OCI-LY7 (cell line): ENCODE measurements at places on chromosomes 12 and 14. TPM values are rescaled to one million over a fixed set of nuclear protein-coding genes. Genes with fewer than 3 reads are reported as not detected.

DNA sequence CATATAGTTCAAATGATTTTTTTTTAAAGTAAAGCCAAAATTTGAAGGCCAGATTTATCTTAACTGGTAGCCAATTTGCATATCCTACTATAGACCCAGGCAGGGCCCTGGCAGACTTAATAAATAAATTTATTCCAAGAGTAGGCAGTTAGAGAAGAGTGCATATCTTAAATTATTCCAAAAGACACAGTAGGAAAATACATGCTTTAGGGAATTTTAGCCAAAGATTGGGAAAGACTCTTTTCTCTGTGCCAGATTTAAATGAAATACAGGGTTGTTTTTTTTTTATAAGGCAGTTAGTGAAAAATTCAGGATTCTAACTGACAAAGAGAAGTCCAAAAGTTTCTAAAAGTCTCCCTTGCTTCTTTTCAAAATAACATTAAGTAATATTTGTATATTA lies 65.5 kb downstream of the ST8SIA1 start:
- no peak for DNase-seq

DNA sequence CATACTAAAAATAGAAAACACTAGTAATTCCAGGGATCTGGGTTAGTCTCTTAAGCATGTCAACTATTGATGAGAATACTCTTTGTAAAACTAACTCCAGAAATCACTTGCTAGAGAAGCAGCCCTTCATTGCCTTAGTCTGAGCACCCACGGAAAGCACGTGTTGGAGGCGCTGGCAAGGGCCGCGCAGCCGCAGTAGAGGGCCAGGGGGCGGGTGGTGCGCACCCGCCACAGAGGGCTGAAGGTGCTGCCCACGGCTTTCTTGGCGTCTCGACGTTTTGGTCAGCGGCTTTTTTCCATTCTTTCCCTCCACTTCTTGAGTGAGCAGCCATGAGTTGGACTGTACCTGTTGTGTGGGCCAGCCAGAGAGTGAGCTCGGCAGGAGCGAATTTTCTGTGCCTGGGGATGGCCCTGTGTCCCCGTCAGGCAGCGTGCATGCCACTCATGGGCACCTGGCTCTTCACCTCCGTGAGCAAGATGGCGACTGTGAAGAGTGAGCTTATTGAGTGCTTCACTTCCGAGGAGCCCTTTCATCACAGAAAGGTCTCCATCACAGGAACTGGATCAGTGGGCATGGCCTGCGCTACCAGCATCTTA lies 68.4 kb upstream of the PPM1H start:
- no peak for DNase-seq

GRCh38 chr12:70982286-70982685 lies 61.7 kb upstream of the PTPRR start:
- DNase-seq = no peak

DNA sequence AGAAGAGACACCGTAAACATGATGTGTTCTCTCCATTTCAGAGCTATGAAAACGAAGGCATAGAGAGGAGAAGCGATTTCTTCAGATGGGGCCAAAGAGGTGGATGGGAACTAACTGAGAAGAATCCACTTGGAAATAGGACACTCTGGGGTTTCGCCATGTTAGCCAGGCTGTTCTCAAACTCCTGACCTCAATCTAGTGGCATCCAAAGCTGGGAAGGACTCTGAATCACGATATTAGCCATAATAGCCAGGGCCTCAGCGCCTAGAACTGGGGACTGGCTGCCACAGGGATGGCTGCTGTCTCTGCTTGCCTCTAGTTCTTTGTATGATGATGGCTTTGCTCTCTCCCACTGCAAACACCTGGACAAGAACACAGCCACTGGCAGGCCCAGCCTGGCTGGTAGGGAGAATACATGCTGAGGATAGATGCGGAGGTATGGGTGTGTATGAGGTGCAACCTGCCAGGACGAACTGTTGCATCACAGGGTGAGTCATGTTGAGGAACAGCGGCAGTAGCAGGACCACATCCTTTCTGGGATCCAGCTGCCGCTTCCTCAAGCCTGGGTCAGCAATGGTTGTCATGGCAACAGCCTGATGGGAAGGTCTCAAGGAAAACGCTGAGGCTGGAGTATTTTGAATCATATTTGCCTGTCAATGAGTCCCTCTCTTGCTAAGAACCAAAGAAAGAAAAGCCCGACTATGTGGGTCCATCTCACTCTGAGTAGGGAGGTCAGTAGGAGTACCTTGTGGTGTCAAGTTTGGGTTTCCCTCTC lies 31.1 kb downstream of the CCDC177 start:
- peak; percentile 8 for DNase-seq

DNA sequence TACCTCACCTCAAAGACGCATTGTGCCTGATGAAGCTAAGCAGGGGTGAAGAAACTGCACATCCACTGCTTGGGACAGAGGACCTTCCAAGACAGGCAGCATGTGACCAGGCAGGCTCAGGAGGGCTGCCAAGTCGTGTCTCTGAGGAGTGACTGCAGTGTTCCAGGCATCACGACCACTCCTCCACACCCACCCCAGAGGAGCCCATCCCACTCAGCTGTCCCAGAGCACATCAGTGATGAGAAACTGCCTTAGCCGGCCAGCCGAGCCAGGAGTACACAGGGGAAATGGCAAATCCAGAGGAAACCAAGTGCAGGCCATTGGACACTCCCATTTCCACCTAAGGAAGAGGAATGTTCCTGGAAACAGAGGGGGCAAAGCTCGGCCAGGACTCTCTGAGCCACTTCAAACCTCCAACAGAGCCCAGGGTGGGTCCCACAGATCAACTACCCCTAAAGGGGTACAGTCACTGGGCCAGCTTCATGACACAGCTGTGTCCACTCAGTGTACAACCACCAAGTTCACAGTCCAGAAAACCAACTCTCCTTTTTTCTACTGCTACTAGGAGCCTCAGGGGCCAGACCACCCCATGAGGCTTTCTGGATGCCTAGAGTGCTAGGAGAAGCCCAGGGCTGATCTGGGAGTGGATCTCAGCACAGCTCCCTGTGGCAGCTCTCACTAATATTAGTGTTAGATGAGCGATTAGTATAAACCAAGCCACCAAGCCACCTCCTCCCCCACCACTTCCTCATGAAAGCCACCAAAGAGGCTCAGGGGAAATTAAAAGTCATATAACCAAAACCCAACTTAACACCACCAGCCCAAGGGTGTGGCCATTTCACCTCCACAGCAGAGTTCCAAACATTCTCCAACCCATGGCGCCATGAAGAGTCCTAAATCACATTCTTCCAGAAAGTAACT lies 15.4 kb downstream of the PXN start:
- no peak for DNase-seq

- DNase-seq = peak; percentile 15
Measured at GRCh38 chr12:108729612-108730364, 1.5 kb downstream of the CORO1C start.

GRCh38 chr14:55136885-55137786 lies 8.1 kb downstream of the LGALS3 start:
- no peak for DNase-seq

- DNase-seq = no peak
Measured at GRCh38 chr12:16094437-16094836, 183.0 kb downstream of the SLC15A5 start.

DNA sequence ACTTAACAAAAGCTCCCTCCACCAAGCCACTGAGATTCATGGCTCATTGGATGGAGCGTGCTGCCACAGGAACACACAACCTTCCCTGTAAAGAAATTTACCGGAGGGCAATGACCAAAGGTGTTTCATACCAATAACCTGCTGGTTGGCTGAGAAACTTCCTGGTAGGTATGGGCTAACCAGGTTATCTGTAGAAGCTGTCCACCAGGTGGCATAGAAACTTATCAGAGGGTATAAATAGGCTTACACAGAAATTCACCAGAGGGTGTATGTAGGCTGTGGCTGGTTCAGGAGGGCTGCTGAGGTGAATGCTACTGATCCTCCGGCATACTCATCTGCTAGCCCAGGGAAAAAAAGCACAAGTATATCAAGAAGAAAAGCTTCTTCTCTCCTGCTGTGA lies 27.1 kb upstream of the MTERF2 start:
- peak; percentile 18 for DNase-seq

DNA sequence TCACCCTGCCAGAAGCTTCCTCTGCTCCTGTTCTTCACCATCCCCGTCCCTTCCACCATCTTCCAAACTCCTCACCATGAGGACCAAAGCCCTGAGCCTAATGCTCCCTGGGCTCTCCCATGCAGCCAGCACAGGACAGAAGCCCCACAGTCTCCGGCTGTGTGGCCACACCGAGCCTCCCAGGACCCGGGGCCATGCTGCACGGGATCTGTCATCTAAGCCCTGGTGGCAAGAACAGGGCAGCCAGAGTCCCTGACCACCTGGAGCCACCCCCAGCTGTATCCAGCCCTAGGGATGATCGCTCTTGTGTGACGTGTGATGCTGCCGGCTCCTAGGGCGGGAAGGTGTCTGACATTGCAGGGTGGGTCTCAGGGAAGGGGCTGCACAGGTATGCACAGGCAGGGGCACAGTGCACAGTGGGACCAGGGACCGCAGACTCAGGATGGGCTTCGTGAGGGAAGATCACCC lies 8.1 kb downstream of the TMEM179 start:
- DNase-seq = no peak

LBHD2 gene
- not detected in 2 replicates for total RNA-seq

RND1 gene
- 12.7 and 13.9 TPM in 2 replicates for total RNA-seq

WNT5B gene
- 0.86 and 2.6 TPM in 2 replicates for total RNA-seq

RASAL1 gene
- total RNA-seq = 67.5 and 74.4 TPM in 2 replicates

TBX3 gene
- total RNA-seq = not detected in 2 replicates

KLRF1 gene
- 0.46 TPM in 1 of 2 replicates, not detected in the other for total RNA-seq
